SJSA1 (cell line): ENCODE measurements at places on chromosomes 3 and 15.

GRCh38 chr15:75584121-75584520 is 5.0 kb upstream of the PTPN9 start:
- no peak for DNase-seq

DNA sequence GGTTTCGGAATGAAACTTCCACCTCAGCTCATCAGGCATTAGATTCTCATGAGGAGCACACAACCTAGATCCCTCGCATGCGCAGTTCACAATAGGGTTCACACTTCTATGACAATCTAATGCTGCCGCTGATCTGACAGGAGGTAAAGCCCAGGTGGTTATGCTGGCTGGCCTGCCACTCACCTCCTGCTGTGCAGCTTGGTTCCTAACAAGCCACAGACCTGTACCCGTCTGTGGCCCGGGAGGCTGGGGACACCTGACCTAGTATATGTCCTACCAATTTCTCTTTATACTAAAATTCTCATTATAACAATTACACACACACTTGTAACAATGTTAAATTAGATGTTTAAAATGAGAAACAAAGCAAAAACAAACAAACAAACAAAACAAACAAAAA is 172.2 kb downstream of the SLC9A9 start:
- no peak for DNase-seq

DNA sequence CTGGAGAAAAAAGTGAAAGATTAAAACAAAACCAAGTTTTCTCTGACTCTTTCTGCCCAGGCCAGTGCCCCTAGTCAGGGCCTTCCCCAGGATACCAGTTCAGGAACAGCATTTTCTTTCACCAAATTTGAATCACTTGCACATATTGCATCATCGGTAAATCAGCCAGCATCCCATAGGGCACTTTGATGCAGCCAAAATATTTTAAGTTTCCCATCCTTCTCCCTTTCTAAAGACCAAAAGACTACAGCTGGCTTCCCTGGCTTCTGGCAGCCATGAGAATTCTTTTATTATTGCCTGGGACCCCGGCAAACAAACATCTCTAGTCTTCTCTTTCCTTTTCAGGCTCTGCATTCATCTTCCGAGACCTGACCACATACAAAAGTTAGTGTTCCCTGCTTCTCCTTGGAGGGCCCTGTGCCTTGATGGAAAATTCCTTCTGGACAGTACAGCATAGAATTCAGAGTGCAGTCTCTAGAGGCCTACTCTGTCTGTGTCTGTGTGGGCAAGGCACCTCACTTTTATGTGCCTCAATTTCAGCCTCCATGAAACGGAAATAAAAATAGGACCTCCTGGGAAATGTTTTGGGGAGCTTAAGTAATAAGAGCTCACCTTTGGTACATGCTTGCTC is 348.0 kb downstream of the VPS13C start:
- no peak for DNase-seq

DNA sequence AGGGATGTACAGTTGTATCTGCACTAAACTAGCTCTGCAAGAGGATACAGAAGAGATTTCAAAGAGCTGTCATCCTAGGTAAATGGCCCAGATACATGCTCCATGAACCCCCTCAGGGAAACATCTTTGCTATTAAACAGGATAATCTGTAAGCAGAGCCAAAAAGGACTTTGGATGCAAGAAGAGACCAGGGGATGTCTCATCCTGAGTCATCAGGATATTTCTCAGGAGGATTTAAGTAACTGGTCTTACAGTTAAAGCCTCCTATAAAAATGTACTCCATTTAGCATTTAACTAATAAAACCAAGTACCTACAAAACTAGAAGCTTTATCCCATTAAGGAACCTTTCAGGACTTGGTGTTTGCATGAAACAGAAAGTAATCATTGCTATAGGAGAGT is 48.2 kb upstream of the PHLDB2 start:
- DNase-seq, result no peak

- no peak for DNase-seq
Observed at GRCh38 chr3:72150634-72151412, 365.9 kb upstream of the PROK2 start.

DNA sequence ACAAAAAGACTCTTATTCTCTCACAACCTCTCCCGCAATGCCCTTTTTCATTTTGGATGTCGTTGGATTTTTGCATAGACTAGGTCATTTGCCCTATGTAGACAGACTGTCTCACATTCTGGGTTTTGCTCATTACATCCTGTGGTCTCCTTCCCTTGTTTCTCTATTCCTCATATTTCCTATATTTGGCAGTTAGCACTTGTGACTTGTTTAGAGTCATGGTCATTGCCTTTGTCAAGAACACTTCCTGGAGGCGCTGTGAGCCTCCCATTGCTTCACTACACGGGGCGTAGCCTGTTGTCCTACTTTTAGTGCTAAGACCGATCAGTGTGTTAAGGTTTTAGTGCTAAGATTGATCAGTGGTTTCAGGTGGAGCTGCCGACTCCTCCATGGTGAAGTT is 16.1 kb upstream of the TATDN2 start:
- DNase-seq, result no peak

DNA sequence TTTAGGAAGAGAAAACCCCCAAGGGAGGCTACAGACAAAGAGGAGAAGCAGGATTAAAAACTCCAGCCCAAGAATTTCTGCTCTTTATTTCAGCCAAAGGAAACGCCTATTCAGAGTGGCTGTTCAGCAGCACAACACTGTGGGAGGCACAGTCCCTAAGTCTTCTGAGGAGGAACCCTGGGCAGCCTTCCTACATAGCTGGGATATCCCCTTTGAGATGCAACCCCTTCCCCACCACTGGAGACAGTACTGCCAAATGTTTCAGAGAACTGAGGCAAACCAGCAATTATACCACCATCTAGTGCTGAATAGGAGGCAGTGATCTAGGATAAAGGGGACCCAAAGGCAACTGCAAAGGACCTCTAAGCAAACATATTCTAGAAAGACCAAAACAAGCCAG is 168.1 kb downstream of the VPS13C start:
- DNase-seq, result no peak

DNA sequence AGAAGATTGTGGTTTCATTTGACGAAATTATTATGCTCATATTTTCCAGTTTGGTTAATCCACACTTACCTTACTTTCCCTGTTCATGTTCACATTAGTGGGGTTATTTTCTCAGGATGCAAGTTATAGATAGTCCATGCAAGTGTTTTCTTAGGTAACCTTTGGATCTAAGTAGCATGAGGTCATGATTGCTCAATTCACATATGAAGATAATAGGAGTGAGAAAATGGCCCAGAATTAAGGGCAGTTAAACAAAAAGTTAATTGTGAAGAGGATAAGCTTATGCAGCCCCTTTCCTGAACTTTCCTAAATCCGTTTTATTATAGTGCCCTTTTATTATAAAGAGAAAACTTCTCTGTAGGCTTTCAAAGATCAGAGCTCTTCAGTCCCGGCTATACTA is 83.4 kb downstream of the CD200R1L start:
- no peak for DNase-seq

- DNase-seq, result no peak
Observed at GRCh38 chr3:148309390-148310035, 388.2 kb upstream of the AGTR1 start.

DNA sequence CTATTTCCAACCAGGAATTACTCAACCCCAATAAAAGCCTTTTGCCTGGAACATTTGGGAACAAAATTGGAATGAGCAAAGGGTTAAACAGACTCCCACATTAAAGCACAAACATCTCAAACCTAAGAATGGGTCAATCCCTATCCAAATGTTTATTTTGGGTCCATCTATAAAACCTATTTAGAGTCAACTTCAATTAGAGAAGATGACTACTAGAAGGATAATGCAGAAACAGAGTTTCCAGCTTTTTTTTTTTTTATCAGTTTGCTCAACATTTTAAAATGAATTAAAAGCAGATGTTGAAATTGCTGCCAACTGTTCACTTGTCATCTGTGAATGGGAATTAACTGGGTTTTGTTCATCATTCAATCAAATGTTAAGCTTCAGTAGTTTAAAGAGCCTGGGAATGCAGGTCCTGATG is 4.1 kb upstream of the TBC1D23 start:
- no peak for DNase-seq

DNA sequence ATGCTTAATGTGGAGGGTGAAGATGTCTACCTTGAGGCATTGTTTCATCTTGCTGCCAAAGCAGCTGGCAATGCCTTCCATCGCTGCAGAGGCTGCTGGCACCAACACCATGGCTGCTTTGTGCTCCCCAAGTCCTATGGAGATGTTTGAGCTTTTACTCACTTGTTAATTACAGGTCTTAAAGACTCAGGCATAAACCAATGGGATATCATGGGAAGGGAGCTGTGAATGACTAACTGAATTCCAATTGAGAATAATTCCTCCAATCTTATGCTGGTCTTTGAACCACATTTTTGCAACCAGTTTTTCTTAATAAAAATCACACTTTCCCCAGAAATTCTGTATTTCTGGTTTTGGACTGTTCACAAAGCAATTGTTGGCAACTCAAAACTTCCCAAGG is 762.0 kb downstream of the GBE1 start:
- DNase-seq, result no peak

- no peak for DNase-seq
Observed at GRCh38 chr3:3744826-3745225, 54.4 kb upstream of the LRRN1 start.
